ENCODE measurements at places on chromosomes 11 and 22. TPM values are rescaled to one million over a fixed set of nuclear protein-coding genes. Genes with fewer than 3 reads are reported as not detected.
A peak's percentile ranks its signal among the peaks of the same experiment; 100 is the strongest.

DNA sequence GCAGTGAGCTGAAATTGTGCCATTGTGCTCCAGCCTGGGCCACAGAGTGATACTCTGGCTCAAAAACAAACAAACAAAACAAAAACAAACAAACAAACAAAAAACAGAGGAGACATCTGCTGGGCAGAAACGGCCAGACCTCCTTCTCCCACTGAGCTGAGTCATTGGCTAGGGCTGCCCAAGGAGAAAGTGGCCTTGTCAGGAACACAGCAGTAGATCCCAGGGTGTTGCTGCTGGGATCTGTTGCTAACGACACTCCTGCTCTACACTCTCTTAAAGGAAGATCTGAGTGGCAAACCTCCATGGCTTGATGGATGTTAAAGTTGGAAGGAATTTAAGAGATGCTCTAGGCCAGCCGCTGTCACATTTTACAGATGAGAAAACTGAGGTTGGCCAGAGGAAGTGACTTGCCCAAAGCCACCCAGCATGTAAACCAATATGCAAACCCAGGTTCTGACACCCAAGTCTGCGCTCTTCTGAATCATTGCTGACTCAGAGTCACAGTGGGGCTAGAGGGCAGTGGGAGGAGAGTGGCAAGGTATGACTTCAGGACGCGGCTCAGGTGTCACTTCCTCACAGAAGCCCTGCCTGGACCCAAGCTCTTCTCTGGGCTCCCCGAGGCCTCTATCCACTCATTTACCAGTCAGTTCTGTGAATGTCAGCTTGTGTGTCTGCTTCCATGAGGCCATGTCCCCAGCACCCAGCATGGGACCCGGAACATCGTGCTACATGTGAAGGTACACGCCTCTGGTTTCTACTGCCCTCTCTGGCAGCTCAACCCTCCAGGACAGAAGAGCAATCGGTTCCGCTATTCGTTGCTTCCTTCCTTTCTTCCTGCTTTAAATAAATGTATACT is 11.3 kb upstream of the GDPD5 start:
- peak; percentile 59 for DNase-seq

DNA sequence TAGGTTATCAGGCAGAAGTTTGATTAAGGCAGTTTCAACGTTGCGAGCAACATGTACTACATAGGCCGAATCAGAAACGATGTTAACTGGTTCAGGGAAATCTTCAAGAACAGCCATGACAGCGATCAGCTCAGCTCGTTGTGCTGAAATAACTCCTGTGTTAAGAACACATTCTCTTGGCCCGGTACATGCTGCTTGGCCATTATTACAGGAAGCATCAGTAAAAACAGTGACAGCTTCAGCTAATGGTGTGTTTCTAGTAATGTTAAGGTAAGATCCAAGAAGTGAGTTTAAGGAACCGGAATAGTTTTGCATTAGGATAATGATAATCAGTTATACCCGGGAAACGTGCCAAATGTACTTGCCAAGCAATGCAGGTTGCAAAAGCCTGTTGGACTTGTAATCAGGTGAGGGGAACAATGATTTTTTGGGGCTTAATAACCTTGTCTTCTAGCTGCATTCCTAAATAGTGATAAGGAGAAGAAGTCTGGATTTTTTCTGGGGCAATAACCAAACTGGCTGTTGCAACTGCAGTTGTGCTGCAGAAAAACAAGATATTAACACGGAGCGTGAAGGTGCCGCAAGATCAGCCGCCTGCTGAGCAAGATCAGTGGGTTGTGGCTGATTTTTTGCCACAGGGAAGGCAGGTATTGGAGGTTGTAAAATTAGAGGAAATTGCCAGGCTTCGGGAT is 14.3 kb downstream of the OR52K1 start:
- no peak for DNase-seq

- DNase-seq = peak; percentile 8
Measured at GRCh38 chr11:111528557-111528956, 12.0 kb upstream of the LAYN start.

DNA sequence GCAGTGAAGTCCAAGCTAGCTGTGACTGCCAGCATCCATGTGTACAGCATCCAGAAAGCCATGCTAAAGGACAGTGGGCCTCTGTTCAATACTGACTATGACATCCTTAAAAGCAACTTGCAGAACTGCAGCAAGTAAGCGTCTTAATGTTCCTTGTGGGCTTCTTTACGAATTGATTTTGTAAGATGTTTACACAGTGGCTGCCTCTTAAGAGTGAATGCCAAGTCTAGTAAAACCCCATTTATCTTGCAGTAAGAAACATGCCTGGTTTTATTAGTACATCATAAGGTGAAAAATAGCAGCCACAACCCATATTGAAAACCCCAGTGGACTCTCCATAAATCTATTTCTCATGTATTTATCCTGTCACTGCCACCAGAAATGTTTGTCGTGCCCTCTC is 20.5 kb downstream of the POLD3 start:
- no peak for DNase-seq

GRCh38 chr11:100892886-100893285 is 205.8 kb downstream of the ARHGAP42 start:
- DNase-seq = no peak

Gene TMEM25
- total RNA-seq = 10.7 TPM

DNA sequence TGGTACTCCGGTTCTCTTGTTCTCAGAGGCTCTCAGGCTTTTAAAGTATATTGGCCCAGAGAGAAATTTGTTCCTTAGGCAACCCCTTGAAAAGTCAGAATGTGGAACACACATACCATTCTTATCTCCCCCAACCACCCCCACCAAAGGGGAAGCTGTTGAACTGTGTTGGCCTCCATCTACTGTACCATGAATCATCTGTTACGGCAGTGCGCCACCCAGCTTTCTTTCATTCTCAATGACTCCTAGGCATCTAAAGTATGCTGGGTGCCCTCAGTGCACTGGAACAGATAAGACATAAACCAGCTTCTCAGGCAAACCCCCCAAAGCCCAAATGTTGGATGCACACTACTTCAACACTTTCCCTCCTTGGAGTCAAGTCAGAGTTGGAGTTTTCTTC is 696.2 kb upstream of the TENM4 start:
- no peak for DNase-seq
